A549 treated with GW870086 at 1 μM for 4 hours (cell line): ENCODE measurements at places on chromosomes 5 and 9. TPM values are rescaled to one million over a fixed set of nuclear protein-coding genes. Genes with fewer than 3 reads are reported as not detected.

WHRN gene
- total RNA-seq: 4.4 to 7.5 TPM (median 6.8 TPM) in 5 replicates

LHX2 gene
- total RNA-seq: 2.8 to 5.3 TPM (median 3.9 TPM) in 5 replicates

LHX6 gene
- 0.85 to 1.5 TPM (median 1.1 TPM) in 5 replicates for total RNA-seq

ECM2 gene
- 0.06 to 0.18 TPM (median 0.10 TPM) in 5 replicates for total RNA-seq

LCN1 gene
- 0.18 TPM in 1 of 5 replicates, not detected in the others for total RNA-seq

GABRG2 gene
- total RNA-seq: not detected in 5 replicates

RACK1 gene
- 3,139 to 3,838 TPM (median 3,319 TPM) in 5 replicates for total RNA-seq

BASP1 gene
- total RNA-seq: 224 to 273 TPM (median 254 TPM) in 5 replicates

LCN15 gene
- total RNA-seq: not detected in 5 replicates

PHF24 gene
- total RNA-seq: 0.07 to 0.29 TPM (median 0.16 TPM) in 5 replicates

GPR150 gene
- total RNA-seq: 0.08 to 0.27 TPM (median 0.21 TPM) in 3 of 5 replicates, not detected in the others

LECT2 gene
- total RNA-seq: not detected in 5 replicates

SLC22A5 gene
- total RNA-seq: 34.7 to 41.1 TPM (median 36.8 TPM) in 5 replicates
